ENCODE measurements at places on chromosomes 11 and 22. TPM values are rescaled to one million over a fixed set of nuclear protein-coding genes. Genes with fewer than 3 reads are reported as not detected.

ENTHD1 gene
- total RNA-seq = not detected

TMEM121B gene
- 9.9 TPM for total RNA-seq

PLAAT5 gene
- total RNA-seq = 0.78 TPM

PGA4 gene
- 0.38 TPM for total RNA-seq

SCGB1C1 gene
- not detected for total RNA-seq

CDC45 gene
- total RNA-seq = 0.27 TPM

CRYBB3 gene
- not detected for total RNA-seq

ALG9 gene
- total RNA-seq = 54.1 TPM

KRTAP5-1 gene
- total RNA-seq = 2.2 TPM

SUSD2 gene
- total RNA-seq = 1.7 TPM
